Adipocyte (in vitro differentiated cells): ENCODE measurements at places on chromosomes 4 and X.

DNA sequence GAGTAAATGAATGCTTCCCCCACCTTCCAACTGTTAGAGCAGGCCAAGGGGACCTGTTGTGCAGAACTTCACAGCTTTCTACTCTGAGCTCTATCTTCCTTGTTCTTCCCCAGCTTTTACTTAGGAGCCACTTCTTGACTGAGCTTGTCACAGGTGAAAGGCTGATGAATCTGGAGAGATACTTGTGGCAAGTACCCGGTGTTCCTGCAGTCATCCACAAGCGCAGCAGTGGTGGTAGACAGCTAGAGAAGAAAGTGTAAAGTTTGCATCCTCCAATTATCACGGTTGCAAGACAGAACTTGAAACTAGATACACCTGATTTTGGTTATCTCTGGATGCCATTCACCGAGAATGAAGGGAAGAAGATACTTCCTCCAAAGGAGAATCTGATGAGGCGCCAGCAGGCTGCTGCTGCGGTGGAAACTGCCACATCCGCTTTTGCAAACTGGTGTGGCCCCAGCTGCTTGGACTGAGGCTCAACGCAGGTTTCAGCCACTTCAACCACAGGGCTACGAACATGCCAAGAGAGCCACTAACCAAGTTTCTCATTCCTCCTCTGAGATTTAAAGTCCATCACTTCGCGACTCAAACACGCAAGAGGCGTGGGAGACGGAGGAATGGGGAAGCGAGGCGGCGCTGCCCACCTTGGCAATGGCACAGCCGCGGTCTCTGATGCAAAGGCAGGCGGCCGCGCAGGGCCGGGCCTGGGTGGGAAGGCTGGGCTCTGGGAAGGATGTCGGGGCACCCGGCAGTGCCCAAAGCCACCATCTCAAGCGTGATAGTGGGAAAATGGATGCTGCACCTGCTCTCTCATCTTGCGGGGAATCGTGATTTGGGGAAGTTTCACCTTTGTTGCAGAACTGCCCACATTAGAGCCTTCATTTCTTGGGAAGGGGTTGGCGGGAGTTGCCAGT is 1.3 kb upstream of the FHIP1A start:
- no peak for DNase-seq

GRCh38 chr4:99934891-99935290 is 11.5 kb downstream of the DNAJB14 start:
- DNase-seq = peak; percentile 25

DNA sequence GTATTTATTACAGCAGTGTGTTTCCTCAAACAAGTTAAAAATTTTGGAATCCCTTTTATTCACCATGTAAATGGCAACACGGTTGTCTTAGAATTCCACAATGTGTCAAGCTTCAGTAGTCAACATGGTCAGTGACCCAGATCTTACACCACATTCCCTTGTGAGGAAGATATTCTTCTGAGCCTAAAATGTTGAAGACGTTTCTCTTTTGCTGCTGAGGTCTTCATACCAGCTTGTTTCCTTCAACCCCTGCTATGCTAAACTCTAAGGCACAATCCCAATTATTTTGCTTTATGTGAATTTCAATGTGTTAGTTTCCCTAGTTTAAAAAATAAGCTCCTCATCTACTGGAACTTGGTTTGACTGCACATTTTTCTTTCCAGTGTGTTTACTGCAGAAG is 17.6 kb upstream of the LDB2 start:
- no peak for DNase-seq

DNA sequence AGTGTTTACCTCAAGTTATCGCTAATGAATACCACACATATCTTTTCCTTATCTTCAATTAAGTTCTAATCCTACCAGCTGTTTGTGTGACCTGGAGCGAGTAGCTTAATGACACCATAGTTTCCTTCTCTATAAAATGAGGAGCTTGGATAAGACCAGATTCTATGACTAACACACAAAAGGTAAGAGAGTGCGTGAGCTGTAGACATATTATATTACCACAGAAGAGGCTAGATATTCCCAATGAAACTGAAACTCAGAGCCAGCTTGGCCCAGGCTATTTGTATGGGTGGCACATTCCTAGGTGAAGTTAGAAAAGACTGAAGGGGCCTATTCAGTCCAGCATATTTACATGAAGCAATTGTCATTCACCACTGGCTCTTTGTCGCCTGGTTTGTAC is 30.2 kb downstream of the ASB5 start:
- peak; percentile 36 for DNase-seq

GRCh38 chr4:101262683-101263082 is 84.6 kb downstream of the PPP3CA start:
- no peak for DNase-seq

- no peak for DNase-seq
These were observed 573.7 kb downstream of the GBA3 start for GRCh38 chr4:23266401-23266800.

DNA sequence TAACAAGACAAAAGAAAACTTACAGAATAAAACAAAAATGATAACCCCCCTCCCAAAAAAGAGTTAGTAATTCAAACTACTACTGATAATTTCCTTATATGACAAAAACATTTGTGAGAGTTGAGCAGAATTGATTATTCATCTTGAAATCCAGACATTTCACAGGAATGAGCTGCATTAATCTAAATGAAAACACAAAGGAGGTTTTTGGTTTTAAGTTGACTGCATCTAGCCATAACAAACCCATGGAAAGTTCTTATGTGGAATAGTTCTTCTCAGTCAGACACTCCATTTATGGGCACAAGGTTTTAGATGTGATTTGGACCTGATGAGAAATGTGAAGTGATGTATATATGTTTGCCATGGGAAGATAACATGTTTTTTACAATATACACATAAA is 95.4 kb downstream of the VCX2 start:
- DNase-seq = no peak
